OCI-LY7 (cell line): ENCODE measurements at places on chromosomes 7 and 10.

GRCh38 chr7:42735081-42735480 lies 176.8 kb downstream of the C7orf25 start:
- DNase-seq, result no peak

DNA sequence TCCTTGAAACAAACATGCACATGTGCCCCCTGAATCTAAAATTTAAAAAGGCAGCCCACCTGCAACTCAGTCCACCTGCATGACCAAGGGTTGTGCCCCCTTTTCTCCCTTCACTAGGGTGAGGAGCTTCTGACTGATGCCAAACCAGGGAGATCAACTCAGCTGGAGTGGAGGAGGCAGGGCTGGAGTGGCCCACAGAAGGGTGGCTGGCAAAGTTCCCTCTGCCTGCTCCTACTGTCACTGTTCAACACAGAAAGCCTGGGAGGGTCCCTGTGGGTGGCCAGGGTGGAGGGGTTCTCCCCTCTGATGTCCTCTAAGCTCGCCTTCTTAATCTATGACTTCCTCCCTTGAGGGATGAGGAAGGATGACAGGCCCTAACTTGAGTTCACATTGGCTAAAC lies 55.7 kb upstream of the ANTXRL start:
- no peak for DNase-seq

GRCh38 chr10:123157210-123157609 lies 3.0 kb downstream of the BUB3 start:
- DNase-seq, result no peak

DNA sequence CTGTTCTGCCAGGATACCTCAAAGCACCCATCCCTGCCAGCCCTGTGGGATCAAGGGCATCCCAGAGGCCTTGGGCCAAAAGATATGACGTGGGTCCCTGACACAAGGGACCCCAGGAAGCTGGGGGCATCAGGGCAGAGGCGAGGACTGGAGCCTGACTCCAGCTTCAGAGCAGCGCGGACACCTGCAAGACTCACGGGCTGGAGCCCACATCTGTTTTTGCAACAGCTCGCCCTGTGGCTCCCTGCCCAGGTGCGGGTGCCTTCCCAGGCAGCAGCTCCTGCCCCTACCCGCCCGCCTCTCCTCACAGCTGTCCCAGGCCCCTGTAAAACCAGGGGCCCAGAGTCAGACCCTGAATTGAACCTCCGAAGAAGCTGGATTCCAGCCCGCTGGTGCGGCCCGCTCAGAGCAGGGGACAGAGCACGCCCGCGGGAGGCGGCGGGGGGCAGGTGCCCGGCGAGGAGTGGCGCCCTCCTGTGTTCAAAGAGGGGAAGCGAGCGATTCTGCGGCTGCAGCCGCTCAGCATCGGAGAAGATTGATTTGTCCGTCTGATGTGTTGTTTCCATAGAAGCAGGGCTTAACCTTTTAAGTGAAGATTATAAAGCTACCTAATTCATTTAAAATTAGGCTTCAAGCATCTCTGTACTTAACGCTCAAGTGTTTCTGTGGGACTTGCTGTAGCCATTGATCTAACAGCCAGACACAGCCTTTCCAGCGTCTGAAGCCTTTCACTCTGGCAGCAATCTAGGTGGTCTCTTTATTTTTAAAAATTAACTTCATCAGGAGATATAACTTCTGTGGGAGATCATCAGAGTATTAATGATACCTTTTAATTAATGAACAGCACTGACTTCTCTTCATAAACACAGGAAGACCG lies 88.4 kb downstream of the BEND7 start:
- DNase-seq, result peak; percentile 55

- DNase-seq, result no peak
Observed at GRCh38 chr10:115654961-115655360, 561.8 kb downstream of the ATRNL1 start.

DNA sequence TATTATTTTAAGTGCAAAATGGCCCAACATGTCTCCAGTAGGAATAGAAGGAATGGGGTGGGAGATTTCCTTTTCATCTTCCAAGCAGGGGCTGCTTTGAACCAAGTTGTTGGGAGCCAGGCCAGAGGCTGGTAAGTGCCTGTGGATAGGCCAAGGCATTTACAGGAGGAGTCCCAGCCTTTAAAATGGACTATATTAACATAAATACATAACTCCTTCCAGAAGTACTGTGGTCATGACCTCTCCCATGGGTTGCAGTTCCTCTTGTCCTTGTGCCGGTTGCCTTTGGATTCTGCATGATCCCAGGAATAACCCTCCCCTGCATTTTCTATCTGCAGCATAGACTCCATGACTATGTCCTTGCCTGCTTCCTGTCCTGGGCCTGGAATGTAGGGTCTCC lies 95.8 kb downstream of the SEC23IP start:
- DNase-seq, result no peak

- DNase-seq, result no peak
Observed at GRCh38 chr10:103145860-103146466, 47.1 kb downstream of the NT5C2 start.

DNA sequence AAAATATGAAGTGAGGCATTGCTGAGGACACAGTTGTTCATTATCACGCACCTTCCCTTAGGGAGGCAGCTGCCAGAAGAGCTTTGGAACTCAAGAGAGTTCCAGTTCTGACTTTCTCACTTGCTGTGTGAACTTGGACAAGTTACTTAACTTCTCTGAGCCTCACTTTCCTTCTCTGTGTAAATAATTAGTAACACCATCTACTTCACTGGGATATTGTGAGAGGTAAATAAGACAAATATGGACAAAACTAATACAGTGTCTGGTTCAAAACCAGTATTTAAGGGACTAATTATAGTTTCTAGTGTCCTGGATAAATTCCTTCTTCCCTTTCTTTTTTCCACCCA lies 6.3 kb upstream of the SLC13A4 start:
- no peak for DNase-seq

GRCh38 chr7:9657257-9657656 lies 1223.8 kb downstream of the NXPH1 start:
- DNase-seq, result no peak

GRCh38 chr10:31630861-31631567 lies 297.6 kb downstream of the ARHGAP12 start:
- DNase-seq, result no peak

DNA sequence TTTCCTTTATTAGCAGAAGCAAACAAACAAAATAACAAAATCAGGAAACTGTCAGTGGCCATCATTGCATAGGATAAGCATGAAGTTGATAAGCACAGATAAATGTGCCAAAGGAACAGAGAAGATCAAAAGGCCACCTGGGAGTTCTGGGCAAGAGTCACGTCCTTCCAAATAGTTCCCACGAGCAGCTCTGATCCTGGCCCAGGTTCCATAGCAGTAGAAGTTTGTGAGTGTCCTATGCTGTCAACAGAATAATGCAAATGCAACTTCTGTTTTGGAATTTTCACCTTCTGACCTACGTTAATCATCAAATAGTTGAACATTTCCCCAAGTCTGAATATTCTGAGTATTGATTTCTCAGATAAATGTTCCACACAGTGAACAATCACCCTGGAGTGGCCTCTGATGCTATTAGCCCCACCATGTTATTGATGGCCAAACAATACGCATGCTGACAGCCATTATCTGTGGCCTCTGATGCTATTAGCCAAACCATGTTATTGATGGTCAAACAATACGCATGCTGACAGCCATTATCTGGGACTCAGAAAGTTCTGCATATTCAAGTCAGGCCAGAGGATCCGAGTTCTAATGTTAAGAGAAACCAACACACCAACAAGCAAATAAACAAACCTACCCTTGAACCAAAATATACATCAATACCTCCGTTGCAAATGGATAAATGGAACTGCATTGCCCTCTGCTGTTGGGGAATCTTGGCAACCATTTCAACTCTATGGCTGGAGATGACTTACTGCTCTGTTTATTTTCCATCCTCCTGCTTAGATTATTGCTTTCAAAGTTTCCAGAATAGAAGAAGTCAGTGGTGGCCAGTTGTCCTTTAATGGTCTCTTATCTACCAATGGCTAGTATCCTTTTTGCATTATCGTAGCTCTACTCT lies 63.3 kb downstream of the MRC1 start:
- peak; percentile 1 for DNase-seq

DNA sequence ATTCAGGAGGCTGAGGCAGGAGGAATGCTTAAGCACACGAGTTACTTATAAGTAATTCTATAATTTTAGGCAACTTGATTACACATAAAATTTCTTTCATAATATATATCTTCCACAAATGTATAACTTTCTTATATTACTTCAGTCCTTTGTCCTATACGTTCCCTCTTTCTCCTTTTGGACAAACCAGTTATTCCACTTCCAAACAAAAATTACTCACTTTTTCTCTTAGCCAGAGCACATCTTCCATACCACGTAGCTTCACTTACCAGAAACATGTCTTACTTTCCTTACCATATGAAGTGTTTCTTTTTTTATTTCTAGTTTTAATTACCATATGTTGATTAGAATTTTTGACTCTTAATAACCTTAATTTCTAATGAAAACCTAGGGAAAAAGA lies 64.6 kb downstream of the ARL5B start:
- no peak for DNase-seq

DNA sequence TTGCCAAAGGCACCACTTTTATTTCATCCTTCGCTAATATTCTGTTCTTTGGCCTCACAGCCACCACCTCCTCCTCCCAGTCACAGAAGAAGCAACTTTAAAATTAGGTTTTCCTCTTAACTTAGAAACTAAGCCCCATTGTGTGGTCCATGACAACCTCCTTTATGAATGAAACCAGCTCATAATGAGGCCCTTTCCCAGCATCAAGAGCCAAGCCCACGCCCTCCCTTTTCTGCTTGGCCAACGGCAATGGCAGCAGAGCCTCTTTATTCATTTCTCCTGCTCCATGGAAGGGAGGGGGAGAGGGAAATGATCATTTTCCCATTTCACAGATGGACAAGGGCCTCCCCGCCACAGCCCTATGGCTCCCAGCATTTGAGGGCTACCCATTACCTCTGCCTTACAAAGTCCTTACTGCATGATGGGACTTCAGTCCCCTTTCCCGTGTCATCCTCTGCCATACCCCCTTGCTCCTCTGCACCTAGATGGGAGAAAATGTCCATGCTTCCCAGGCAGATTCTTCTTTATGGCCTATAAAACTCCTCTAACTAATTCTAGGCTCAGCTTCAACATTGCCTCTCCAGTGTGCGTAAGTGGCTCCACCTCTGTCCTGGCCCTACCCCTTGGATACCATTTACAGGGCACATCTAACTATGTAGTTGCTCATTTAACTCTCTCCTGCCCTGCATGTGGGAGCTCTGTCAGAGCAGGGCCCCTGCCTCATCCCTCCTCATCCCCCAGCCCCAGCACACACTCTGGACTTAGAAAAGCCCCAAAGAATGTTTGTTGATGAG lies 475.5 kb downstream of the RPS24 start:
- DNase-seq, result no peak

- no peak for DNase-seq
Observed at GRCh38 chr10:128059266-128059981, 66.8 kb downstream of the MKI67 start.

GRCh38 chr7:77320137-77320536 lies 96.0 kb downstream of the GSAP start:
- no peak for DNase-seq

- no peak for DNase-seq
Observed at GRCh38 chr10:82757901-82758300, 882.9 kb downstream of the NRG3 start.

DNA sequence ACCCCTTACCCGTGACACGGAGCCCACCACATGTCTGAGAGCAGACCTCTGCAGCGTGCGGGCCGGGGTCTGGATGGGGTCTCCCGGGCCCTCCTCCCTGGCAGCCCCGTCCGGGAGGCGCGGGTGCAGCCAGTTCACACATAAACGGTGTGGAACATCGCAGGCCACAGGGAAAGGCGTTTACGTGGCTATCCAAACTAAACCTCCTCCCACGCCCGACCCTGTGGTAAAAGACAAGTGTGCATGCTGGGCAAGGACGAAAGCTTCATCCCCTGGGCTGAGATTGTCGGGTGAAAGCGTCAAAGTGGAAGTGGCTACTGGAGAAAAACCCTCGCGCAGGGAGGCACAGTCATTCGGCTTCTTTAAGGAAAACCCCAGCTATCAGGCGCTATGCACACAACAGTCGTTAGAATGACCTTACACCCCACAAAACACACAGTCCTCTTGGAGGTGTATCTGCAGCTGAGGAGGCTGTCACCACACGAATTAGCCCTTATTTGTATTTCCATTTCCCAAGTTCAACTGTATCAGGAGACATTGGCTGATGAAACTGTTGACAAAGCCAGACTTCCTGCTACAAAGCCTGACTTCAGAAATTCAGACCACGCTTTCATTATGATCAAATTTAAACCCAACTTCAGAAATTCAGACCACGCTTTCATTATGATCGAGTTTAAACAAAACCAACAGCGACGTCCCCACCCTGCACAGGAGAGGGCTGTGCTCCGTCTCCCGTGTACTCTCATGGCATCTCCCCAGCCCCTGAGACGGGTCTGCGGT lies 15.3 kb downstream of the GPER1 start:
- DNase-seq, result no peak

- no peak for DNase-seq
Observed at GRCh38 chr10:30683496-30683895, 53.9 kb upstream of the LYZL2 start.

DNA sequence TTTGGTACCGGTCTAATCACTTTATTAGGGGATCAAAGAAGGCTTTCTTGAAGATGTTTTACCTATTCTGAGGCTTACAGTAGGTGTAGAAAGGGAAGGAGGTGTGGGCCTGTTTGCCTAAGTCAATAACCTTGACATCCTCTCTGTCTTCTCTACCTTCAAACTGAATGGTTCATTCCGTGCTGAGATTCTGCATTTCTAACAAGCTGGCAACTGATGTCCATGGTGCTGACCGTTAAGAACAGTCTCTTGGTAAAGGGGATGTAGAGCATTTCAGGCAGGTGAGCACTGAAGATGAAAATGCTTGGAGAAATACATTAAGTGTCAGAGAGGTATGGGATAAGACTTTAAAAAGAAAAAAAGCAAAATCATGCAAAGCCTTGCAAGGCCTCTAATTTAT lies 51.5 kb upstream of the DGKB start:
- DNase-seq, result no peak

- DNase-seq, result no peak
Observed at GRCh38 chr10:101538446-101538845, 49.6 kb downstream of the POLL start.

DNA sequence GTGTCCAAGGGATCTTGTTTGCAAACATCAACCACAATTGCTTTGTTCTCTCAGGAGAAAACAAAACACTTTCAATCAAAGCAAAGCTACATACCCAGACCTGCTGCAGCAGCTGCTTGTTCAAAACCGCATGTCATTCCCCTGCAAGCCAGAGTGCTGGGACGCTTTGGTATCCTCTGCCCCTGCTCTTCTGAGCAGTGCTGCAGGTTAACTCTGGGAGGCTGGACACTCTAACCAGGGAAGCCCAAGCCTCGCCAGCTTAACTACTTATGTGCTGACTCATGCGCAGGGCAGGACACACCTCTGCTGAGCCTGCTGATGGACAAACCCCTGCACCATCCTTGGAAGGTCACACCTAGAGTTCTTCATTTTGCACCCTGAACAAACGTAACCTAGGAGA lies 28.2 kb upstream of the ASAH2 start:
- DNase-seq, result no peak

- DNase-seq, result no peak
Observed at GRCh38 chr7:98369726-98370125, 31.2 kb downstream of the BAIAP2L1 start.

GRCh38 chr7:51980812-51981211 lies 664.2 kb upstream of the COBL start:
- no peak for DNase-seq

- no peak for DNase-seq
Observed at GRCh38 chr10:125025341-125025740, 83.4 kb downstream of the ZRANB1 start.
